ENCODE measurements at places on chromosomes 5 and 9.

DNA sequence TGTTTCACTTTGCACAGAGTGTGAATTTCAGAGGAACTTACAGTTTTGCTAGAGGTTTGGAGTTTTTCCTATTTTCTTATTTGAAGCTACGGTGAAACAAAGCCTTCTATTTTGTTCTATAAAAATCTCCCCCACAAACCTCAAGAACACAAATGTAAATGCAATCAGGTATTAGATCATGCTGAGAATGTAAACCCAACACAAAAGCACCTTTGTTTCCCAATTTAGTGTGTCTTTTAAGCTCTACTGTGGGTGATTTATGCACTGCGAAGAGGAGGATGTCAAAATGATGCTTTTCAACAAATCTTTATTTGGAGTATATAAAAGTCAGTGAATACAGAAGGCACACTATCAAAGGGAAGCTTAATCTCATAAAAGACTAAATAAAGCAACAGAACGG is 4.3 kb upstream of the DRD1 start:
- no peak for DNase-seq
- no peak overlapping the region for H3K4me3 ChIP-seq
- H3K27ac ChIP-seq = no peak overlapping the region
- H3K36me3 ChIP-seq = no peaks in the 10 kb centered on the region

DNA sequence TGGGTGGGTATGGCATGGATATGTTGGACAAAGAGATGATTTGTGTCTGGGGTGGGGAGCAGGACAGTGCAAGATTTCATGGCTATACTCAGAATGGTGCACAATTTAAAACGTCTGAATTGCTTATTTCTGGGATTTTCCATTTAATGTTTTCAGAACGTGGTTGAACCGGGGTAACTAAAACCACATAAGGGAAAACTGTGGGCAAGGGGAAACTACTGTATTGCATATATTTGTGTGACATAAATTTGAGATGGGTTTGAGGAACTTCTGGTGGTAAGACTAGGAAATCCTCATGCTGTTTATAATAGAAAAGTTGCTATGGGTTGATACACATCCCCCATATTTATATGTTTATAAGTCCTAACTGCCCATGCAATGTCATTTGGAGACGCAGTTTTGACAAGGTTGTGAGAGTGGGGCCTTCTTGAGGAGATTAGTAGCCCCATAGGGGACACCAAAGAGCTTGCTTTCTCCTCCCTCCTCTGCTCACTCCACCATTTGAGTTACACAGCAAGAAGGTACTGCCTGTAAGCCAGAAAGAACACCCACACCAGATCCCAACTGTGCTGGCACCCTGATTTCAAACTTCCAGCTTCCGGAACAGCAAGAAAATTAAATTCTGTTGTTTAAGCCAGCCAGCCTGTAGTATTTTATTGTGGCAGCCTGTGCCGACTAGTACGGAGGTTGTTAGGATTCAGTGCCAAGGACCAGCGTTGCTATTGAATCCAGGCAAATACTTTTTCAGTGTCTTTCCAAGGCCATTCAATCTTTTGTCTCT is 2118.9 kb downstream of the MAT2B start:
- H3K27me3 ChIP-seq = no peaks in the 10 kb centered on the region
- H3K4me3 ChIP-seq = no peak overlapping the region
- no peaks in the 10 kb centered on the region for H3K4me1 ChIP-seq

GRCh38 chr5:154837009-154837901 is 13.1 kb downstream of the FAXDC2 start:
- no peak for DNase-seq
- H3K36me3 ChIP-seq = peaks cover 5% of the 10 kb centered on the region
- no peak overlapping the region for H3K27ac ChIP-seq
- H3K27me3 ChIP-seq = no peaks in the 10 kb centered on the region
- H3K4me1 ChIP-seq = peaks cover 9% of the 10 kb centered on the region

GRCh38 chr9:4662989-4663792 is 1.1 kb downstream of the PLPP6 start:
- no peaks in the 10 kb centered on the region for H3K27me3 ChIP-seq
- peak overlapping the region; percentile 79 for H3K4me3 ChIP-seq
- peaks cover 13% of the 10 kb centered on the region for H3K4me1 ChIP-seq
- peak overlapping the region; percentile 84 for H3K27ac ChIP-seq
- no peaks in the 10 kb centered on the region for H3K36me3 ChIP-seq
- DNase-seq = no peak

DNA sequence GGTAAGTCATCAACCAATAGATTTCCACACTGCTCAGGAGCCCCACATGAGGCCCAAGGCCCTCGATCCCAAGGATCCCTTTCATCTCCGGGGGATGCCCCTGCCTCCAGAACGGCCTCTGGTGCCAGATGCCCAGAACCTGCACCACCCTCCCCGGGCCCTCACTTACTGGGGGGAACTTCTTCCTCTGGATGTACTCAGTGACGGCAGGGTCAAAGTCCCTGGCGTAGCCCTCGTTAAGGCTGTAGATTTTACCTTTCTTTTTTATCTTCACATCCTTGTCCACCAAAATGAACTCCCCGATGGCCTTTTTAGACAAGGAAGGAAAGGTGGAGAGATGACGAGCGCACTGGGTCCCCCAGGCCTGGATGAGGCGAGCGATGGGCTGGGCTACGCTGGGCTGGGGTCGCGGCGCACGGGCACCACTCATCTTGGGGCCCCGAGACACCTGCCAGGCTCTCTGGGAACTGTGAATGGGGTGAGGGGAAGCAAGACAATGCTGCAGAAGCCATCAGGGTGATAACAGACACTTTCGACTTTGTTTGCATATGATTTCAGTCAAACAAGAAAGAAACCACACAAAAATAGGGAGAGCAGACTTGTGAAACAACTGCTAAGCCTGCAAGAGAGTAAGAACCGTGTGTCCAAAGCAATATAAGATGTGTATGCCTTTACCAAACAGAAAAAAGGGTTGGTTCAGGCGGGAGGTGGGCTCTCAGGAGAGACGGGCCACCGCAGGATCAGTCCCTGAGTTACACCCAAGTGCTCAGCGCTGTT is 13.2 kb upstream of the FBP2 start:
- H3K4me1 ChIP-seq = no peaks in the 10 kb centered on the region
- no peaks in the 10 kb centered on the region for H3K27me3 ChIP-seq
- no peak overlapping the region for H3K27ac ChIP-seq
- H3K36me3 ChIP-seq = no peaks in the 10 kb centered on the region
- H3K4me3 ChIP-seq = no peak overlapping the region
